ENCODE measurements at places on chromosomes 3 and 15.

DNA sequence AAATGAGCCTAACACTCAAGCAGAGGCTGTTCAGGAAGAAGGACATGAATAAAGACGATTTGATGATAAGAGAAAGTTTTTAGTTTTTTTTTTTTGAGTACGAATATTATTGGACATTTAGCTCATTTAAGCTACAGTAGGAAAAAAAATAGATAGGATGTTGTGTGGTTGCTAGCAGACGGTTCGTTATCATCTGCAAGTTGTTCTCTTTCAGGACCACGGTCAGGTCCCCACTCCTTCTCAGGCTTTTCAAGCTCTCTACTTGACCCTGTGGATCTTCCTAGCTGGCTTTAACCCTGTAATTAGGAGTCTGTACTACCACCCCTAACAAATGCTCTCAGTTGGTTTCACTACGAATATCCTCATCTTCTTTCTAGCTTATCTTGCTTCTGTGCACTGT is 1.1 kb downstream of the KCNH8 start:
- no peak for DNase-seq

- no peak for DNase-seq
Observed at GRCh38 chr3:173622166-173622565, 224.6 kb downstream of the NLGN1 start.

DNA sequence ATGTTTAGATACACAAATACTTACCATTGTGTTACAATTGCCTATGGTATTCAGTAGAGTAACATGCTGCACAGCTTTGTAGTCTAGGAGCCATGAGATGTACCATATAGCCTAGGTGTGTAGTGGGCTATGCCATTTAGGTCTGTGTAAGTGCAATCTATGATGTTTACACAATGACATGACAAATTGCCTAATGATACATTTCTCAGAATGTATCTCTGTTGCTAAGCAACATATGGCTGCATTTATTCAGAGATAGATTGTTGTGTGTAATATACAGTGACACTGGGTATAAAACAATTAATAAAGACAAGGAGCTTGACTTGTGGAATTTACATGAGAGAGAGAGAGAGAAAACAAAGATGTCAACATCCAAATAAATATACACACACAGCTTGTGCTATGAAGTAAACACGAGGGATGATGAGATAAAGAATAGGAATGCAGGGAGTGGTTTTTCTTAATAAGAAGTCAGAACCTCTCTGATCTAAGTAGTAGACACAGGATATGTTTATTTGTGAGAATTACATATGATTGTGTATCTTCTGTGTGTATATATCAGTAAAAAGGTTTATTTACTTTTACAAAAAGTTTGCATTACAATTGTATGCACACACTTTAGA is 110.0 kb downstream of the KCNAB1 start:
- no peak for DNase-seq

GRCh38 chr3:196143708-196144382 is 62.0 kb upstream of the TFRC start:
- no peak for DNase-seq

Measured in activated CD8-positive, alpha-beta memory T cell treated with anti-CD3 and anti-CD28 coated beads for 1 hour (primary cell).